SHP77 (cell line): ENCODE measurements at places on chromosomes 11 and 22.

DNA sequence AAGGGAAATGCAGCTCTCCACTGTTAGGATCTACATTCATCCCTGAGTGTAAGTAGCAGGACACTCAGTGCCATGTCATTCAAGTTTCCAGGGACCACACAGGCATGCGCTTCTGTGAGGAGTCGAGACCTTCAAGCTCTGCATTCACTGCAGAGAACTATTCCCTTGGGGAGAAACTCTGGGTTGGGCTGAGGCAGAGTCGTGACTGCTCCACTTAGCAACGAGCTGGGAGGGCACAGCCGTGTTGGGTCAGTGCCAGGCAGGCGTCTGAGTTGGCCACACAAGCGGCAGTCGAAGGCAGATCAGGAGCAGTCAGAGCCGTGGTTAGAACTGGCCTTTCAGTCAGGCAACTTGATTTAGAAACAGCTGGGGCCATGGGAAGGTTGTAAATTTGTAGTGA, 14.7 kb downstream of the MPEG1 start:
- DNase-seq, result no peak

GRCh38 chr11:3614742-3615171, 27.0 kb downstream of the ART5 start:
- DNase-seq, result no peak

- no peak for DNase-seq
These were observed 11.5 kb downstream of the ZDHHC5 start for GRCh38 chr11:57679396-57679795.

DNA sequence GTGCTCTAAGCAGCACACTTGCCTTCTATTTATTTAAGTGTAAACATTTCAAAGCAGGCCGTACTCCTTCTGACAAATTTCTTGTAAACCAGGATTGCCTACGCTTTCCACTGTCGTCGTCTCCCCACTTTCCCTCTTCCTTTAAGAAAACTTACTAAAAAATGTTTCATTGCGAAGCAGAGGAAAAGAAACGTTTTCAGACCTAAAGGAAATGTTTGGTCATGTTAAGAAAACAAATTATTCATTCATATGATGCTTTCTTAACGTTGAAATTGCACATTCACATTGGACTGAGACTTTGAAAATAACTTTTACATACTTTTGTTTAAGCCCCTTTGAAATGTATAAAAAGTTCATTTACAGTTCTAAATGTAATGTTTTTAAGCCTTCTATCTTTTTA, 106.0 kb downstream of the EMSY start:
- no peak for DNase-seq

DNA sequence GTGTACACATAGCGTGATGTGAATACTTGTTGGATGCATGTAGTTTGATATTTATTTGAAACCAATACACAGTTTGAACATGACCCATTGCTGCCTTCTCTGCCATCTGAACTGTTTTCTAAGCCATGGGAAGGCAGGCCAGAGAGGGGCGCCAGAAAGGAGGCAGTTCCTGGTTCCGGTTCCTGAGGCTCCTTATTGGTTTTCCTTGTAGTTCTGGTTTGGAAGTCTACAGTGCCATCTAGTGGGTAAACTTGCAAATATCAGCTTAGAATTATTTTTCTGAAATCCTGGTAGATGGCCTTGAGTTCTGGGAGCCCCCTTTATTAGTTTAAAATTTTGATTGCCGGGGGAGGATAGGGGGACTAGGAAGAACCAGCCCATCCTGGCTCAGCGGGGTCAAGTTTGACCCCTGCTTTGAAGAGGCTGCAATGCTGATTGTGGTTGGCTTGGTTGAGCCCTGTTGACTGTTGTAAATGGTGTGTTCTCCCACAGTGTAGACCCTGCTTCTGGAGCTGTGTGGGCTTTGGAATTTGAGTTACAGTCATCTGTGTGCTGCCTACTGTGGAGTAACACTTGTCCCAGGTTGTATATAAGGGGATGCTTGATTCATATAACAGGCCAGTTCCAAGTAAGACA, 48.4 kb downstream of the GRAMD1B start:
- peak; percentile 48 for DNase-seq

GRCh38 chr11:1229471-1230120, 6.7 kb downstream of the MUC5B start:
- DNase-seq, result no peak

DNA sequence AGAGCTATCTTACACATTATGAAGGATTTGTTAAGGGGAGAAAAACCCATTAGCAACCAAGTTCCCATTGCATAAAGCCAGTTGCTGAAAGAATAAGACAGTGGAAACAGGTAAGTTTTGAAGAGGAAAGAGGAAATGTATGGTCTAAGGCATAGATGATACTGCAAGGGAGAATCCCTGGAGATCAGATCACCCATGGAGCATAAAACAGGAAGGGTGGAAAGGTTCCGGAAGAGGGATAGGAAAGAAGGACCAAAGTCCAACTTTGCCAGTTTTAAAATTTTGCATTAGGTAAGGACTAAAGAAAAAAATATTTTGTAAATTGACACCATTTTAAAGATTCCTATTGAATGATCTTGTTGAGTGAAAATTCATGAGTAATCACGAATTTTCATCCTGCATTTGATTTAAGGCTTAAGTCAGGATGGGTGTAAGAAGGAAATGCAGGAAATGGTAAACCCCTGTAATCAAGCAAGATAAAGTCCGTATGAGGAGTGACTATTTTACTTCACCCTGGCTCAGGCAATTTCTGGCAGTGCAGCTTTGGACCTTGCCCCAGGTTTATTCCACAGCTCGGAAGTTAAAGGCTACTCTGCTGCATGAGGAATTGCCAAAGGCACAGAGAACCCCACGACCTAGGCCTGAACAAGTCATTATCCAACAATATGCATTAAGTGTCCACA, 70.9 kb downstream of the CCDC34 start:
- DNase-seq, result no peak

- no peak for DNase-seq
These were observed 11.9 kb downstream of the CRTAM start for GRCh38 chr11:122850076-122850631.

- no peak for DNase-seq
These were observed 18.8 kb downstream of the PANX1 start for GRCh38 chr11:94147433-94147845.

- DNase-seq, result no peak
These were observed 25.2 kb upstream of the VPREB1 start for GRCh38 chr22:22219140-22219996.

DNA sequence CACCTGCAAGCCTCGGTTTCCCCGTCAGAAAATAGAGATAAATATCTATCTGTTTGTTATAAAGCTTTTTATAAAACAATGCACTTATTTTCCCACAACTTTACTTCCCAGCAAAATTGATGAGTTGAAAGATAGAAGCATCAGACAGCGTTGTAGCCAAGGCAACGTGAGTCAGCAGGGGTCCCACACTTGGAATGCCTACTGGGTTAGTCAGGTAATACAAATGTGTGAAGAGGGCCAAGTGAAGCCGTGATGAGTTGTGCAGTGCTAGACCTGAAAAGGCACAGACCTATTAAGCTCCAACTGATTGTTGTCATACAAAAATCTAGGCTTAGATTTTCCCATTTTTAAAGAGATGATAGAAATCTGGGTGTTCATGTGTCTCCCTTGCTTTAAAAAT, 118.7 kb downstream of the PGR start:
- DNase-seq, result no peak

DNA sequence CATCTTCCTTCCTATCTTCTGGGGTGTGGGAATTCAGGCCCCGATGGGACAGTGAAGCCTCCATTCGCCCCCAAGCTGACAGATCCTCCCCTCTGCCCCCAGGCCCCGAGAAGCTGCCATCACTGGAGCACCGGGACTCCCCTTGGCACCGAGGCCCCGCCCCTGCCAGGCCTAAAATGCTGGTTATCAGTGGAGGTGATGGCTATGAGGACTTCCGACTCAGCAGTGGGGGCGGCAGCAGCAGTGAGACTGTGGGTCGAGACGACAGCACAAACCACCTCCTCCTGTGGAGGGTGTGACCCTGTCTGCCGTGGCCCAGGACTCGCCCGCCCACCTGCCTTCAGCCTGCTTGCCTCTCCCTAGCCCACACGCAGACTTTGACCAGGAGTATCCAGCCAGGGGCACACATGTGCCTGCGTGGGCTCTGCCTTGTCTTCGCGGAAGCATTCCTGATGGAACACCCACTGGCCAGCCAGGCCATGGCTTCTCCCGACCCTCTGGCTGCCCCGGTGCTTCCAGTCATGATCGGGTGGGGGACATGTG, 8.6 kb upstream of the RELT start:
- DNase-seq, result no peak

GRCh38 chr11:134045799-134046635, 22.9 kb upstream of the JAM3 start:
- DNase-seq, result peak; percentile 78

- no peak for DNase-seq
These were observed 18.0 kb downstream of the FLRT1 start for GRCh38 chr11:64053699-64054098.

DNA sequence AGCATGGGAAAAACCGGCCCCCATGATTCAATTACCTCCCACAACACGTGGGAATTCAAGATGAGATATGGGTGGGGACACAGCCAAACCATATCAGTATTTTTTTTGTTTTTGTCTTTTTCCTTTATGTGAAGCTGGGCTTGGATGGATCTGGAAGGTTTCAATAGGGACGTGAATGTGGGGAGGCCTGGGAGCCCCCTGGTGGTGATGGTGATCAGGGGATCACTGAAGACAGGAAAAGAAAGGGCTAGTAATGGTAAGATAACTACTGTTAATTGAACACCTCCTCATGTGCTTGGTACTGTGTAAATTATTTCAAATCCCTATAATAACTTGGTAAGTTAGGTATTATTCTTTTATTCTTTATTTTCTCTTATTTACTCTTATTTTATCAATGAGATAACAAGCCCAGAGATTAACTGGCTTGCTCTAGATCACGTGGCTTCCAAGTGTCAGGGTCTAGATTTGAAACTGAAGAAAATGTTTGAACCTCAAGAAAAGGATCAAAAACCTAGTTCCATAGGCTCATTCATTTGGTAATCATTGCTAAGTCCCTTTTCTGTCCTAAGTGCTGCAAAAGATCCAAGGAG, 364.2 kb downstream of the TENM4 start:
- peak; percentile 10 for DNase-seq
